CD4-positive, alpha-beta T cell treated with Interleukin-21 for 1 hour (primary cell): ENCODE measurements at places on chromosomes 13 and 19.

GRCh38 chr19:31947436-31948115, 397.8 kb upstream of the ZNF507 start:
- DNase-seq = no peak

- DNase-seq = no peak
These were observed 349.2 kb upstream of the KLHL1 start for GRCh38 chr13:70457474-70457873.

- no peak for DNase-seq
These were observed 18.8 kb downstream of the SMG9 start for GRCh38 chr19:43735957-43736356.

DNA sequence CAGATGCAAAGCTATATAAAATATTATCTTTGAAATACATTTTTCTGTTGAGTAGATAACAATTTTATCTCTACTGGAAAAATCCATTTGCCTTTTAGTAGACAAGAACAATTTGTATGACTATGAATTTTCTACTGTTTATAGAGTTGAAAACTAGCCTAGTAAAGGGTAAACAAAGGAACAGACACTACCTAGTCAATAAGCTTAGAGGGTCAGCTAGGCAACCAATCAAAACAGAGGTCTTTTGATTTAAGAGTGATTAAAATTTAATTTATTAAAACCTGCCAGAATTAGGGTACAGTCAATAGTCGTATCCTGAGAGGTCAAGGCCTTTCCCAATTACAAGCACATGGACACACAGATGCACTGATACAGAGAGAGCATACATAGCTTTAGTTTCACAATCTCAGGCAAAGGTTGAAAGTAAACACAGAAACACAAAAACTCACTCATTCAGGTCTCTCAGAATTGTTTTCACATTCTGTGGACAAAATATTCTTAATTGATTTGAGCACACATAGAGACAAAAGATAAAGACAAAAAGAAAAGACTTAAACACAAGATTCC, 24.5 kb upstream of the GPC6 start:
- no peak for DNase-seq

DNA sequence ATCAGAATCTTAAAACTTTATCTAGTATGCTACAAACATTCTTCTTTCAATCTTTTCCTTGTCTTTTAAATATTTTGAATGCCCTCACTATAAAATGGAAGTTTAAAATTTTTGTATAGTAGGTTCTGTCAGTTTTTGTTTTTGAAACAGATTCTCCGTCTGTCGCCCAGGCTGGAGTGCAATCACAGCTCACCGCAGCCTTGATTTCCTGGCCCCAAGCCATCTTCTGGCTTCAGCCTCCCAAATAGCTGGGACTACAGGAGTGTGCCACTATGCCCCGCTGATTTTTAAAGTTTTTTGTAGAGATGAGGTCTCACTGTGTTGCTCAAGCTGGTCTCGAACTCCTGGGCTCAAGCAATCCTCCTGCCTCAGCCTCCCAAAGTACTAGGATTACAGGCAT, 20.7 kb downstream of the PHF11 start:
- no peak for DNase-seq

DNA sequence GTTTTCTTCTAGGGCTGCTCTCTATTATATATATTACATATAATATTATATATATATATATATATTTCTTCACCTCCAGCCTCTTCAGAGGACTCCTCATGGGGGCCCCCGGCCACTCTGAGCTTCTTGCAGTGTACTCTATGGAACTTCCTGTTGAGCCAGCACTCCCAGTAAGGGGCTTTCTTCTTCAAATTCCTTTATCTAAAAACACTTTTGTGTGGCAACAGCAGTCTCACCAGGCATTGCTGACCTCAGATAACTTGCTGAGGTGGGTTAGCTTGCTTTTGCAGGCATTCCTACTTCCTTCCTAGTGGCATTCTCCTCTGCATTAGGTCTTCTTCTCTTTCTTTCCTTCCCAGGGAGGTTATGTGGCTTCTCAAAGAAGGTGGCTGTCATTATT, 381.5 kb downstream of the MYO16 start:
- DNase-seq = no peak

- no peak for DNase-seq
These were observed 23.1 kb upstream of the SPRY2 start for GRCh38 chr13:80363890-80364503.

DNA sequence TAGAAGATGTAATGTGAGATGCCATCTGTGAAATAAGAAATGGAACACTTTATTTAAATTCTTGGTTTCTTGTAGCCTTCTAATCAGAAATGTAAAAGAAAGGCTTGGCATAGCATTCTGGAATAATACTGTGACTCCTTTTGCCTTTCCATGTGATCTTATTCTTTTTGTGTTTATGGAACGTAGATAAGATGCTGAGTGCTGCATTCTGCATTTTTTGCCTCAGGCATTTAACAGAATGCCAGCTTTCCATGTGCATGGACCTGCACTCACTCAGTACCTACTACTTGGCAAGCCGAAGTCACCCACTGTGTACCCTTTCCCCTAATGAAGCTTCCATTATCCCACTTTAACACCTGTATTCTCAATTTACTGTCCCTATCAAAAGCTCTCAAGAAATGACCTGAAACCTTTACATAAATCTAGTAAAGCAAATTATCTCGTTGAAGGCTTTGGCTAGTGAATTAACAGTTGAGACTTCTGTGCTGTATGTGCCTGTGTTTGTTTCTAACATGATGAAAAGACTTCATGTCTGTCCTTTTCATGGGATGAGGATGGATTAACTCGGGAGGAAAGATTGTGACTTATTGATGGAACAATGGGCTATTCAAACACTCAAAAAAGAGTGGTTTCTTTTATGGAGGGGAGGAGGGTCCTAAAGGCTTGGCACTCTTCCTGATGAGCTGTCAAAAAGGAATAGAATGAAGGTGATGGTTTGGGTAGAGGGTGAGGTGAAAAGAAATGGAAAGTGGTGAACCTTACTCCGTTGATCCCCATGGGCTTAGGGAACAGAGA, 44.7 kb upstream of the FRY start:
- DNase-seq = no peak

GRCh38 chr19:39196860-39197562, at the start of gene NCCRP1:
NCCRP1 (plus strand) TSS chr19:39196964; CDS start chr19:39196983, 19 bp downstream.
- no peak for DNase-seq

DNA sequence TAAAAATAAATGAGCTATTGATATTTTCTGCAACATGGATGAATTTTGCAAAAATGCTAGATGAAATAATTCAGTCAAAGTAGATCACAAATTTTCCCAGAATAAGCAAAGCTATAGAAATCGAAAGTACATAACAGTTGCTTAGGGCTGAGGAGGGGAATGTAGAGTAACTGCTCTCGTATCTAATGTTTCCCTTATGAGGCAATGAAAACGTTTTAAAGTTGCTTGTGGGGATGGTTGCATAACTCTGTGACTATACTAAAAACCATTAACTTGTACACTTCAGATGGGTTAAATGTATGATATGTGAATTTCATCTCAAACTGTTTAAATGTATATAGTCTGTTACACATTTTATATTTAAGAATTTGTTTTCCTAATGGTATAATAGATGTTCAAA, 231.7 kb downstream of the GGACT start:
- no peak for DNase-seq

GRCh38 chr19:16384688-16385087, 60.1 kb downstream of the KLF2 start:
- no peak for DNase-seq

- DNase-seq = peak; percentile 99
These were observed at the start of the genes COQ8B and ITPKC for GRCh38 chr19:40716482-40717324. COQ8B (minus strand) TSS chr19:40716886; CDS start chr19:40714632, 2,254 bp downstream. ITPKC (plus strand) TSS chr19:40717112; CDS start chr19:40717136, 24 bp downstream.

DNA sequence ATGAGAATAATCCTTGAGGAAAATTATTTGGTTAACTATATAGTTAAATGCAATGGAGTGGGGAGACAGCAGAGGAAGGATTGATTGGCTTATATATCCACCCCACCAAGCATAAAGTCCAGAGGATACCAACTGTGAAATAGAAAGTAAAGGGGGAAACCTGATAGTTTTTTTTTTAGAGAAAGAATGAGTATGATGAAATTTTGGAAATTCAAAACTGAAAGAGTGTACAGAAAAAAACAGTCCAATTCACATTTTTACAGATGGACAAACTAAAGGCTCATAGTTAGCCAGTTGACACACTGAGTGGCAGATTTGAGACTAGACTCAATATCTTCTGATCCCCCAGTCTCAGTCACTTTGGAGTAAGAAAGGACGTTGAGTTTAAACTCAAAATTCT, 51.1 kb downstream of the FNDC3A start:
- no peak for DNase-seq

- no peak for DNase-seq
These were observed 527 bp downstream of the KLK6 start for GRCh38 chr19:50968716-50969412.

DNA sequence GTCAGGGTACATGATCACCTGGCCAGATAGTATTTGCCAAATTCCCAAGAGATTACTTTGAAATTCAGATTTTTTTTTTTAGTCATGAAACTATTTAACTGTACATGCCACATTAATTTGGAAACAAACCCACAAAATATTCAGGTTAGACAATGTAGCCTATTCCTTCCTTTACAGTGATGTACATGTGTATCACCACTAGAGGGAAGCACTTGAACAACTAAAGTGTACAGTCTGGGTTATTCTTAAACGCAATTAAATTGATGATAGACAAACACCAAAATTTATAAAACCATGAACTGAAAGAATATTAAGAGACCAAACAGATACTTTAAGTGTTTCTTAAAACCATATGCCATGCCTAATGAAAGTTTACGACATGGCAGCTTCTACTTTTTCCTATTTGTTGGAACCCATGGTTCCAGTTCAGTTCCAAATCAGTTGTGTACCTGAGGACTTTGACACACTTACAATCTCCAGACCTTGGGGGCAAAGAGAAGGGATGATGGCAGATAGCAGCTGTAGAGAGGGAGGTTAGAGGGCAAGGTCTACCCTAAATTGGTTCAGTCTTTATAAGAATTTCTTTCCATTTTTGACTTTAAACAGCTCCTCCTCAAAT, 52.8 kb downstream of the TNFSF13B start:
- peak; percentile 62 for DNase-seq

DNA sequence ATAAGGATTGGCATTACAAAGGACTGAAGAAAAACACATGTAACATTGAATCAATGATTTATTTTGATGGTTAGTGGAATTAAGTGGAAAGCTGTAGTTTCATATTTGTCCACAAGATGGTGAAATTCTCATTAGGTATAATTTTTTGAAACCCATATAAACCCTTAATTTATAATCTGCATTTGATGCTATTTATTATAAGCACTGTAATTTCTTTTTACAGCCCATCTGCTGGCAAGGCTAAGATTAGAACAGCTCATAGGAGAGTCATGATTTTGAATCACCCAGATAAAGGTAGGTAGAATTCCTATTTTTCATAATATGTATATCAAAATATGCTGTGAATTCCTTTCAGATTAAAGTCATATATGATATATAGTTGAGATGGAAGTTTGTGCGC, 62.2 kb downstream of the DNAJC15 start:
- DNase-seq = peak; percentile 39

DNA sequence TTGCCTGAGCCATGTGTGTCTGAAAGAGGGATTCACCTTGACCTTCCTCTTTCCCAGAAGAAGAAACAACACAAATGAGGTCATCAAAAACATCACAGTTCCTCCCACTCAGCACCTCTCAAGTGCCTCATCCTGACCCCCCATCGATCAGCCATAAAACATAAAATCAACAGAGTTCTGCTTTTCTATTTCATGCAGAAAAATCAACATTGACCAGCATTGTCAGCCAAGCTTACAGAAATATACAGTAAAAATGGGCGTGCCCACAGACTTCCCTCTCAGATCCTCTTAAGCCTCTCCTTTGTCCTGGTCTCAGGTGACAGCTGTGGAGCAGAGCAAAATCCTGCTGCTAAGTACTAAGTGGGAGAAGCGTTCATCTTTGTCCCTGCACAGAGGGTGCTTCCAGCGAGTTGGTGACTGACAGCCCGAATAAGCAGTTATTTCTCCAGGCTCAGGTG, 213.3 kb downstream of the OLFM4 start:
- no peak for DNase-seq

- DNase-seq = no peak
These were observed 6.8 kb upstream of the ANKRD10 start for GRCh38 chr13:110921695-110922094.

GRCh38 chr13:76980075-76980718, 11.7 kb upstream of the CLN5 start:
- peak; percentile 81 for DNase-seq

GRCh38 chr13:93284064-93284463, 57.5 kb downstream of the GPC6 start:
- DNase-seq = no peak

DNA sequence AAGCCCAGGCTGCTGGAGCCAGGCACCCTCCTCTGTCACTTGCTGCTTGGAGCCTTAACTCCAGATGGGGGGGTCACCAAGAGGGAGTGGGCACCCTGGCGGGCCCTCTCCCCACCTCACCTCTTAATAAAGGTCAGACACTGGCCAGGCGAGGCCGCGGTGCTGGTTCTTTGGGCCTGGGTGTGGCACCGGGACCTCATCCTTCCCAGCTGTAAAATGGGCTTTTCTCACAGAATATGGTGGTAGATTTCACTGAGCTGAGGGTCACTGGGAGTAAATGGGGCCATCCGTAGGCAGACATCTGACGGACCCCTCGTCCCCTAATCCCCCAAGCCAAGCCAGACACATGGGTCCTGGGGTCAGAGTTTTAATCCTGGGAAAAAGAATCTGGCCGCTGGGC, 14.9 kb downstream of the STAP2 start:
- no peak for DNase-seq

DNA sequence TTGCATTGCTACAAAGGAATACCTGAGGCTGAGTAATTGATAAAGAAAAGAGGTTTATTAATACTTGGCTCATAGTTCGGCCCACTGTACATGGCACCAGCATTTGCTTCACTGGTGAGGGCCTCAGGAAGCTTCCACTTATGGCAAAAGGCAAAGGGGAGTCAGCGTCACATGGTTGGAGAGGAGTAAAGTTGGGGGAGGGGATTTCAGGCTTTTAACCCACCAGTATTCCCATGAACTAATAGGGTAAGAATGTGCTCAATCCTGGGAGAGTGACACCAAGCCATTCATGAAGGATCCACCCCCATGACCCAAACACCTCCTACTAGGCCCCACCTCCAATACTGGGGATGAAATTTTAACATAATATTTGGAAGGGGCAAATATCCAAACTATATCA, 82.5 kb upstream of the MYCBP2 start:
- no peak for DNase-seq

- DNase-seq = no peak
These were observed 11.1 kb downstream of the SLC7A10 start for GRCh38 chr19:33214596-33214995.

- no peak for DNase-seq
These were observed 18.9 kb upstream of the CLDN10 start for GRCh38 chr13:95533545-95534160.

GRCh38 chr19:1363599-1363998, 20.1 kb upstream of the NDUFS7 start:
- peak; percentile 58 for DNase-seq

- no peak for DNase-seq
These were observed 41.2 kb downstream of the OLFM4 start for GRCh38 chr13:53069800-53070199.
